ENCODE measurements at places on chromosomes 12 and 14. TPM values are rescaled to one million over a fixed set of nuclear protein-coding genes. Genes with fewer than 3 reads are reported as not detected.

- no peak overlapping the region for H3K4me3 ChIP-seq
- no peaks in the 10 kb centered on the region for H3K36me3 ChIP-seq
- H3K27ac ChIP-seq: no peak overlapping the region
- H3K4me1 ChIP-seq: no peaks in the 10 kb centered on the region
- DNase-seq: no peak
Observed at GRCh38 chr12:68958322-68958721, 25.4 kb upstream of the CPM start.

- H3K36me3 ChIP-seq: no peaks in the 10 kb centered on the region
- DNase-seq: no peak
- H3K4me1 ChIP-seq: no peaks in the 10 kb centered on the region
- no peak overlapping the region for H3K27ac ChIP-seq
Observed at GRCh38 chr12:28306535-28306934, 116.3 kb downstream of the CCDC91 start.

GRCh38 chr12:127263621-127264020 lies 1003.3 kb upstream of the TMEM132C start:
- DNase-seq: no peak
- H3K4me1 ChIP-seq: no peaks in the 10 kb centered on the region
- no peaks in the 10 kb centered on the region for H3K27me3 ChIP-seq
- no peaks in the 10 kb centered on the region for H3K36me3 ChIP-seq
- H3K4me3 ChIP-seq: no peak overlapping the region

GRCh38 chr12:29082522-29082921 lies 66.6 kb upstream of the FAR2 start:
- no peak overlapping the region for H3K4me3 ChIP-seq
- H3K4me1 ChIP-seq: no peaks in the 10 kb centered on the region
- no peak for DNase-seq
- no peak overlapping the region for H3K27ac ChIP-seq
- H3K36me3 ChIP-seq: no peaks in the 10 kb centered on the region

GRCh38 chr12:48022676-48023385 lies 18.6 kb upstream of the COL2A1 start:
- no peak overlapping the region for H3K27ac ChIP-seq
- H3K27me3 ChIP-seq: no peaks in the 10 kb centered on the region
- no peak overlapping the region for H3K4me3 ChIP-seq
- no peaks in the 10 kb centered on the region for H3K36me3 ChIP-seq

Gene ANO4
- 1.4 TPM for total RNA-seq

Gene LMNTD1
- not detected for total RNA-seq

DNA sequence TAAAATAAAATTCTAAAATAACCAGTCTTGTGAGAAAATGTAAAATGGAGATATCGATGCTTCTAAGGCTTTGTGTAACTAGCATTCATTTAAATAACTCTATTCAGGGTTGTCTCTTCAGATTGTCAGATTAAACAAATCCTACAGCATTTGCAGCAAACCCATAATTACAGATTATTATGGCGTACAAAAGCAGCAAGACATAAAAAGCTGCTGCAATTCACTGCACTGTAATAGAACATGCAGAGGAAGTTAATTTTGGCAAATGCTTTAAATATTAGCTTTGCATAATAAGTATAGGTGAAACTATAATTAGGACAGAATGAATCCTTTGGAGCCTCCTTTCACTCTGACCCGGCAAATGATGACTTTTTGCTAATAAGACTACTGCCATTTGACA lies 98.3 kb downstream of the INSM2 start:
- H3K36me3 ChIP-seq: no peaks in the 10 kb centered on the region
- H3K27me3 ChIP-seq: no peaks in the 10 kb centered on the region
- no peak for DNase-seq

DNA sequence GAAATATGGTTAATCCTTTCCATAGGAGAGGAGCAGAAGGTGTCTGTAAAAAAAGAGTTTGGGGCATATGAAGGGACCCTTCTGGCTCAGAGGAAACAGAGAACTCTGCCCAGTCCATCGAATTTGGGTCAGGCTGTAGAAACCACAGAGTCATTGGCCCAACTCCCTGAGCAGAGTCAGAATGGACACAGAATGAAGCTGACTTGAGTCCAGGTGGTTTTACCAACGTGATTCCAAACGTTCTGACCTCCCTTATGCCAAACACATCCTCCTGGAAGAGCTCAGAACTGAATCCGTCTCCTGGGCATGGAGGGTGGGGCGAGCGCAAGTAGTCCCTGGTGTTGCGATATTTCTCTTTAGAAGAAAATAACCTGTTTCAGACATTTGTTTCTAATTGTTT lies 138.8 kb downstream of the DAD1 start:
- H3K4me1 ChIP-seq: no peaks in the 10 kb centered on the region
- H3K27me3 ChIP-seq: no peaks in the 10 kb centered on the region
- DNase-seq: no peak
- H3K27ac ChIP-seq: no peak overlapping the region

Gene INHBC
- not detected for total RNA-seq

- no peaks in the 10 kb centered on the region for H3K4me1 ChIP-seq
- H3K27ac ChIP-seq: no peak overlapping the region
- H3K4me3 ChIP-seq: no peak overlapping the region
- H3K27me3 ChIP-seq: no peaks in the 10 kb centered on the region
- no peak for DNase-seq
- H3K36me3 ChIP-seq: no peaks in the 10 kb centered on the region
Observed at GRCh38 chr12:49905718-49906314, 2.1 kb upstream of the FAIM2 start.

GRCh38 chr12:66587912-66588311 lies 91.0 kb downstream of the GRIP1 start:
- H3K36me3 ChIP-seq: no peaks in the 10 kb centered on the region
- H3K4me1 ChIP-seq: no peaks in the 10 kb centered on the region
- no peak for DNase-seq

DNA sequence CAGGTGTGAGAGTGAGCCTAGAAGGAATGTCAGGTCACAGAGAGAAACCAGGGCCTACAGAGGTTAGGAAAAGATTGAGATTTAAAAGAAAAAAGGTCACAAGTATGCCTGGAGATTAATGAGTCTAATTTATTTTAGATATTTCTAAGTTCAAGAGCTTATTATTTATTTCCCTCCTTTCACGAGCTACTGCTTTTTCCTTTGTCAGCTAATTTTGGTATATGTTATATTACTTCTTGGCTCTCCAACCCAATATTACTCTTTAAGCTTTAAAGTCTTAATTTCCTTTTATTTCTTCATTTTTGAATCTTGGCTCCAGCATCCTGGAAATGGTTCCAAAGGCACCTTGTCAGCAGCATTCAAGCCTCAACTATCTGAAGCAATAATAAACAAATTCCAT lies 109.5 kb upstream of the MIS18BP1 start:
- no peak overlapping the region for H3K4me3 ChIP-seq
- no peaks in the 10 kb centered on the region for H3K36me3 ChIP-seq
- H3K27ac ChIP-seq: no peak overlapping the region
- H3K27me3 ChIP-seq: no peaks in the 10 kb centered on the region
- no peak for DNase-seq

Gene RHEBL1
- total RNA-seq: not detected

Measured in uterus (tissue), 4 donors.